ENCODE measurements at places on chromosomes 2 and 18.

- DNase-seq: no peak
These were observed 2.4 kb downstream of the FBXO11 start for GRCh38 chr2:47903781-47904490.

DNA sequence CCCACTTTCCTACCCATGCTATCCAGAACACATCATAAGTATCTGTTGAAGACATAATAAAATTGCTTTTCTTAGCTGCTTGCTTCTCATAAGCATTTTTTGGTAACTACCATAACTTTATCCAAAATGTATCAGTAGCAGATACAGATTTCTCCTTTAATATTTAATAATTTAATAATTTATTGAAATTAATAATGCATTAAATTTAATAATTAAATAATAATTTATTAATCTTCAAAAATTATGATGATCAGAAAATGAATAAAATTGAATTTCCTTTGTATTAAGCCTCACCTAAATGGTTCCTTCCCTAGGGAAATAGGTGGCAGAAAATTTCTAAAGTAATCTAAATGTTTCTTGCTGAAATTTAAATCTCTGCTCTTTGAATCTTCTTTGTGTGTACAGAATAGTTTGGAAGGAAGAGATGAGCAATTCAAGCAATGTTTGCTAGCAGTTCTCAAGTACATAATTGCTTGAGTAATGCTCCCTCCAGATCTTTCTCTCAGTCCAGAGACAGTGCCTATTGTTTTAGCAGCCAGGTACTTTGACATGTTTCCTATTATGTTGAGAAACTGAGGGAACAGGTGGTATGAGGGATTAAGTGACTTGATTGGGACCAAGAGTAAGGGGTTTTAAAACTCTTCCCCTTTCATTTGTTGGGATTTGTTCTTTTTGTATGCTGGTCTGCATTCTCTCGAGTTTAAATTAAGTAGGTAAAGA lies 123.1 kb upstream of the CYP26B1 start:
- DNase-seq: no peak

DNA sequence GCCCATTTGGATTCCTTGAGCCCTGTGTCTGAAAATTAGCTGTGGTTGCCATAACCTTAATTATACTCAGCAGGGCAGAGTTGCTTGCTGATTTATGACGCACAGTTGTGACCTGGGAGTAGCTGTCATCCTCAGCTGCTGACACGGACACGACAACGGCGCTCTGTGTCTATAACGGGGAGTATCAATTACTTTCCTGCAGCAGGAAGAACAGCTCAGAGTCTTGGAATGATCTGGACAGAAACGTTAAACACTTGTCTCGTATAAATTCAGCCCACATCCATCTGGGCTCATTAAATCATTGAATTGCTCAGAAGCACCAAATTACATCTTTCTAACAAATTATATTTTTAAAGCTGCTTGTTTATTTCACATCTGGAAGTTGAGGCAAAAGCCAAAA lies 116.3 kb downstream of the SEPTIN10 start:
- DNase-seq: no peak

DNA sequence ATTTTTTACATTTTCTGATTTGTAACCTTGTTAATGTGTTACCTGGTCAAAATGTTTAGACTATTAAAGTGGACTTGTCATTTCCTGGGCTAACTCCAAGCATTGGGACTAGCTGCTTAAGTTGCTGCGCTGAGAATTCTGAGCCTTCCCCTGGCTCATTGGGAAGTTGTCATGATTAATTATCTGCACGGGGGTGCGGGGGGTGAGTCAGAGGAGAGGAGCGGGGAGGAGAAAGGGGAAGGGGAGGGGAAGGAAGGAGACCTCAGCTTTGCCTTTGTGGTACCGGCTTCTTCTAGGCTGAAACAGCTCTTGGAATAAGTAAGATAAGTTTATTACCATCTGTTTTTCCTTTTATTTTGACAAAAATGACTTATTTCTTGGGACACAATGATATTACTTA lies 52.9 kb upstream of the APCDD1 start:
- peak; percentile 45 for DNase-seq

GRCh38 chr2:203122317-203122986 lies 107.8 kb downstream of the NBEAL1 start:
- DNase-seq: no peak

DNA sequence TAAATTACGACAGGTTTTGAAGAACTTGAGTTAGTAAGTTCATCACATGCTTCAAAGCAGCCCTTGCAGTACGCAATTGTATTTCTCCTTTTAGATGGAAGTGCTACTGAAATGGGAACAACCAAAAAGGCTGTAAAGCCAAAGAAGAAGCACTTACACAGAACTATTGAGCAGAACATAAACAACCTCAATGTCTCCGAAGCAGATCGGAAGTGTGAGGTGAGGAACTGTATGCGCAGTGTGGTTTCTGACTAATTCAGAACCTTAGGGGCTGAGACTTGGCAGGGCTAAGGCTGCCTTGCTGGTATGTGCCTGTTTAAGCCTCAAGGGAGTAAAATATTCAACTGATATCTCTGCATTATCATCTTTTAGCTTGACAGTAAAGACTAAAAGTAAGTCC lies 8.4 kb downstream of the NCAPH start:
- no peak for DNase-seq

DNA sequence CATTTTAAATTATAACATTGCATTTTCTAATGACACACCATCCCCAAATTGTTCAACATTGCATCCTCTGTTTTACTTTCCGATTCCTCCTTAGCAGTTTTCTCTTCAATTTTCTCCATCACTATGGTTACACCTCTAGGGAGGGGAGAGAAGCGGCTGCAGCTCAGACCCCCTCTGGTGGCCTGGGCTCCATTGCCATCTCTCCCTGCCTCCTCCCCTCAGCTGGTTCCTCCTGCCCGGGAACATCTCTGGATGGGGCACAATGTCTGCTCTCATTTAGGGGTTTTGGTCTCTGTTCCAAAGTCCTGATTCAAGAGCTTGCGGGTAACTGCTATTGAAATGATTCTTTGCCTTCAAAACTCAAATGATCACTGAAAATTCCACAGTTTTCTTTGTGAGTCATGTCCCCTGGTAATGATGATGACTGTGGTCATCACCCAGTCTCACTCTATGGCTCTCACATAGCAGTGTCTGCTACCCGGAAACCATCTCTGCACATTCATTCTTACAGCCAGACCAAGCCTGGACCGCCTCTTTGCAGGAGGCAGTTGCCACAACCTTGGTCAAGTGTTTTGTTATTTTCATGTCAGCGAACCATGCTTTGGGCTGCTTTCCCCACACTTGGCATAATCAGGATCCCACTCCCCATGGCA lies 263.9 kb downstream of the ALPK2 start:
- no peak for DNase-seq

DNA sequence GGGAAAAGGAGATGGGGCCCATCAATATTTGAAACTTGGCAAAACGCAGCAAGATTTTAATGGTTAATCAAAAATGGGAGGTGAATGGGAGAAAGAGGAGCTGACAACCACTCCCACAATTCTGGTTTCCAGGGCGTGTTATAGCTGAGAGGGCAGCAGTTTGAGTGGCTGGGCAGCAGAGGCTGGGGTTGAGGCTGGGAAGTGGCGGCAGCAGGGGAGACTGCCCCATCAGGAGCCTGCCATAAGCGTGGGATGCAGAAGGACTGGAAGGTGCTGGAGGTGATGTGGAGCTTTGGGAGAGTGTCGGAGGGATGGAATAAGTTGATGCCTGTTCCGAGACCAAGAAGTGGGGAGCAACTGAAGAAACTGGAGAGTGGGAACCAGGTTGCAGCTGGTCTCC lies 48.9 kb upstream of the SH3RF3 start:
- DNase-seq: no peak

DNA sequence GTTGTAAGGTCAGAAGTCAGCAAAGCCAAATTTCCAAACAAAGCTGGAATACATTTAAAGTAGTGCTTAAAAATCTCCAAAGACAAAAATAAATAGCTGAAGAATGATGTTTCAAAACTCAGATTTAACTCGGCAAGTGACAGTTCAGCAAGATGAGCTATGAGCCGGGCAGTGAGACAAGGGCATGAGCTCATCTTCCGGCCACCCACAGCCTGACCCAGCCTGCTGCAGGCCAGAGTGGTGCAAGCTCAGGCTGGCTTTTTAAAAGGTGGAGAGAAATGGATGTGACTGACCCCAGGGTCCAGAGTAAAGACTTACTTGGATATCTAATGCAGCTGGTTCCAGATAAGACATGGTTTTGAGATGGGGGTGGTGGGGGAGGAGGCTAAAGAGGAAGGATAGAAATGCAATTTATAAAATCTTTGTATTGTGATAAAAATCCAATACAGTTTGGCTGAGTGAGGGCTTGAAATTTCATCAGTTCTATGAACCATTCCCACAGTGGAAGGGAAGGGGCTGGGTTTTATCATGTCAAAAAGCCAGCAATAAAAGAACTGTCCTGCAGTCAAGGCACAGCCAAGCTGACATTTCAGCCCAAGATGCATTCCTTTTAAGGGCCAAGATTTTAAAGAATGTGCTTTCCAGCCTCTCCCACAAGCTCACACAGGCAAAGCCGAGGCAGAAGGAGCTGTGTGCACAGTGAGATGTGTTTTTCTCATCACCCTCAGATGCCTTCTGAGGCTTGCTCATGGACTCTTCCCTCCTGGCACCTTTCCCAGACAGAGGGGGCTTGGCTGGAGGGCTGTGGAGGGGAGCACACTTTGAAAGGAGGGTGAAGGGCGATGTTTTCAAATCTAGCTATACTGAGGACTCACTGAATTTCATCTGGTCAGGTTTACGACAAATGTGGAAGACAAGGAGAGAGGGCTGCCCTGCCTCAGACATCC lies 97.9 kb upstream of the KLHL29 start:
- no peak for DNase-seq

DNA sequence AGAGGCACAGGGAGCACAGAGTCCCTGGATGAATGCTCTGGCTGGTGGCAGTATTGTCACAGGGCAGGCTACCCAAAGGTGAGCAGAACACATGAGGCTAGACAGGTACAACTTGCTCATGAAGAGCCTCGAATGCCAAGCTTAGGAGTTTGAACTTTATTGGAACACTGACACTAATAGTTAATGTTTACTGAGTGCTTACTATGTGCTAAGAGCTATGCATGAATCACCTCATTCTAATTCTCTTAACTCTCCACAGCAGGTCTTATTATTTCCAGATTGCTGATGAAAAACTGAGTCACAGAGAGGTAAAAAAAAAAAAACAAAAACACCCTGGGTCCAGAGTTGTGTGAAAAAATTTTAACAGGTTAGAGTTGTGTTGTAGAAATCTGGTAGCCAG lies 6.1 kb upstream of the EMX1 start:
- no peak for DNase-seq

- peak; percentile 37 for DNase-seq
These were observed 44.7 kb upstream of the SNED1 start for GRCh38 chr2:240953426-240954410.

- peak; percentile 44 for DNase-seq
These were observed 45.6 kb upstream of the SLC1A4 start for GRCh38 chr2:64943387-64944150.

DNA sequence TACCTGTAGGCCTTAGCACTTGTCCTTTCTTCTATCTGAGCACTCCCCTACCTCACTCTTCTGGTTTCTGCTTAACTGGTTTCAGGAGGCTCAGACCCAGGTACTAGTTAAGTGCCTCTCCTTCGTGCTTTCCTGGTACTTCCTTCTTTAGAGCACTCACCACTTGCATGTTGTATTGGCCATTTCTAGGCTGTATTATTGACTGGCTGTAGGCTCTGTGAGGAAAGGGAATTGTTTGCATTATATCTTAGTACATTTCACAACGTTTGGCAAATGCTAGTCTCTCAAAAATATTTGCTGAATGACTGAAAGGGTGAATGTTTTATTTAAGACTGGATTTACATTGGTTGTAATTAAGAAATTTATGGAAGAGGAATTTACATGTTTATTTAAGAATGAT lies 36.0 kb upstream of the SCN1A start:
- DNase-seq: no peak

- DNase-seq: no peak
These were observed 335.8 kb downstream of the TRIB2 start for GRCh38 chr2:13052547-13052946.

- no peak for DNase-seq
These were observed 17.4 kb upstream of the AP1S3 start for GRCh38 chr2:223854741-223855140.

- no peak for DNase-seq
These were observed 62.4 kb upstream of the GCFC2 start for GRCh38 chr2:75772908-75773630.

- DNase-seq: no peak
These were observed 21.6 kb downstream of the INPP5D start for GRCh38 chr2:233081731-233082221.

All from stomach (tissue), 19 donors.